Activated T-helper 1 cell treated with anti-CD3 and anti-CD28 coated beads, Interleukin-12 subunit alpha, Interleukin-12 subunit beta, Interleukin-2, Interleukin-4 antibody, amounts not matched to agents 30 ng/mL and 10 ng/mL and 1 ng/mL, durations not matched to agents 14 hours and 24 hours and 36 hours (primary cell): ENCODE measurements at places on chromosomes 12 and 14.

- DNase-seq: no peak
Measured at GRCh38 chr12:76152181-76152807, 67.8 kb upstream of the NAP1L1 start.

GRCh38 chr12:30067146-30067545 lies 283.4 kb upstream of the TMTC1 start:
- no peak for DNase-seq

GRCh38 chr14:100025111-100025510 lies 40.1 kb upstream of the EVL start:
- no peak for DNase-seq

DNA sequence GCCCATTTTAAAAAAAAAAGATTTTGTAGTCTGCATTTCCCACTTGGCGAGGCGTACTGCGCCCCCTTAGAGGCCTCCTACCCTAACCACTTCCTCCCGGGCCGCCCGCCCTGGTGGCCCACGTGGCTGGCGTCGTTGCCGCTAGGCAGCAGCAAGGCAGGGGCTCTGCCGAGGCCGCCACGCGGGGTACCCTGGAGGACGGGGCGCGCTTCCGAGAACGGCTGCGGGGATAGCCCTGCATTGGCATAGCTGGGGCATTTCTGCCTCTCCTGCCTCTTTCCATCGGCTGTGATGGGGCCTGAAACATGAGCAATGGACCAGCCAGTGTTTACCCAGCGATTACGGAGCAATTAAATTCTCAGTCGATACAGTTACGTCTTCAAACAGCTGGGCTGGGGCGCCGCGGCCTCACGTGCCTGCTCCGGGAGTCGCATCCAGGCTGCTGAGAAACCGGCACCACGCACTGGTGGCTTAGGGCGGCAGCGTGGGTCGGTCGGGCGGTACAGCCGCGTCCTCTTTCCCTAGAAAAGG lies 38.0 kb downstream of the IQSEC3 start:
- DNase-seq: no peak

DNA sequence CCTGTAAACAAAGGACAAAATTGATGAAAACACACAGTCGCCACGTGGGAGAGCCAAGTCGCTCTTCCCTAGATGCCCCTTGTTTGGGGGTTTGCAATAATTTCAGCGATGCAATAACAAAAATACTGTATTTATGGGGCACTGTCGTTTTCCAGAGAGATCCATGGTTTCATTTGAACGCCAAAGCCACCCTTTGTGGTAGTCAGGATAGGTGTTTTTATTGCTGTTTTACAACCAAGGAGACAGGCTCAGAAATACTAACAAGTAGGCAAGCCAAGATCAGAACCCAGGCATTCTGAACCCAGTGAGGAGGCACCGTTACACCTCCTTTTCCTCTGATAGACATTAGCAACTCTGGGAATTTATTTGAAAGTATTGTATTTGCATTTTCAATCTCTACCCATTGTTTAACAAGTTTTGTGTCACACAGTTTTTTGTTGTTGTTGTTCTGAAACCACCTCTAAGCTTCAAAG lies 831 bp upstream of the BTBD7 start:
- DNase-seq: no peak

DNA sequence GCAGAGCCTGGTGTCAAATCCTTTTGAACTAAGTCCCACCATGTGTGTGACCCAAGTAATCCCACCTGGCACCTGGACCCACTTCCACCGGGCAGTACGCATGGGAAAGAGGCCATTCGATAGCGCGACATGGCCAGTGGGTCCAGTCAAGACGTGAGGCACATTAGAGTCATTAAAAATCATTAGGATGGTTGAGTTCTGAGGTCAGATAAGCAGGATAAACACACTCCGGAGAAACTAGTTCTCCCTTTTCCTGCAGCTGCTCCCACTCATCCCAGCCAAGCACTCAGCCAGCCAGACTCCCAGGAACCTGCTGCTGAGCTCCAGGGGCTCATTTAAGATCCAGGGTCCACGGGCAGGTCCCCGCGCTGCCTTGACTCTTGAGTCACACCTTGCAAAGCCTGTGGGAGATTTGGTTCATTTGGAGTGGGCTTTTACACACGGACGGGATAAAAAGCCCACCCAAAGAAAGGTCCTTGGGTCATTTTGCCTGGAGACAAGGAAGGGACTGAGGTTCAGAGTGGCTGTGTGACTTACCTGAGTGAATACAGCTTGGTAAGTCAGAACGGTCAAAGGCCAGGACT lies 313.9 kb downstream of the BCL11B start:
- no peak for DNase-seq

- DNase-seq: no peak
Measured at GRCh38 chr12:32754111-32754510, 1.6 kb downstream of the YARS2 start.

DNA sequence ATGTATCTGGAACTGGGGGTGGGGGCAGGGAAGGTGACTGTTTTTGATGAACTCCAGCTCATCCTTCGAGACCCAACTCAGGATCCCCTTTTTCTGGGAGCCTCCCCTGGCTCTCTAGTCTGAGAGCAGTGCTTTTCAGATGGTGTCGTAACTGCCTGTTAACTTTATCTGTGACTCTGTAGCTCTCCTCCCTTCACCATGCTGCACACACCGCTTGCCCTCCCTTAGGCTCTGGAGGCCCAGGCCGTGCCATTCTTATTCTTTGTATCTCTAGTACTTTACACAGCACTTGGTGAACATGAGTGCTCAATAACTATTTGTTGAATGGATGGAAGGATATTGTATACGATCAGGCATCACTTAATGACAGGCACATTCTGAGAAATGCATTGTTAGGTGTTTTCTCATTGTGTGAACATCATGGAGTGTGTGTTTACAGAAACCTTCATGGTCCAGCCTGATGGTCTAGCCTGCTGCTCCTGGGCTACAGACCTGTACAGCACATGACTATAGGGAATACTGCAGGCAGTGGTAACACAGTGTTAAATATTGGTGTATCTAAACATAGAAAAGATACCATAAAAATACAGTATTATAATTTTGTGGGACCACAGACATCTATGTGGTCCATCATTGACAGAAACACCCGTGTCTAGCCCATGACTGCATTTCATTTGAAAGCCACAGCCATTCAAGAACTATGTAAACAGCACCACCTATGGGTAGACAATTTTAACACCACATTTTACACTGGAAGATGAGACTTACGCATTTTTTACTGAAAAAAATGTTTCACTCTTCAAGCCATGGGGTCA lies 91.8 kb downstream of the EML1 start:
- no peak for DNase-seq

- no peak for DNase-seq
Measured at GRCh38 chr14:62462988-62463387, 582.3 kb downstream of the KCNH5 start.

- no peak for DNase-seq
Measured at GRCh38 chr12:104877103-104877705, 80.9 kb downstream of the SLC41A2 start.

GRCh38 chr12:81417056-81417455 lies 339.2 kb downstream of the ACSS3 start:
- DNase-seq: no peak

GRCh38 chr12:63928305-63928704 lies 83.8 kb downstream of the SRGAP1 start:
- no peak for DNase-seq

GRCh38 chr14:99792210-99792535 lies 1.0 kb upstream of the EML1 start:
- no peak for DNase-seq

- no peak for DNase-seq
Measured at GRCh38 chr12:128767518-128767917, 56.2 kb downstream of the SLC15A4 start.

DNA sequence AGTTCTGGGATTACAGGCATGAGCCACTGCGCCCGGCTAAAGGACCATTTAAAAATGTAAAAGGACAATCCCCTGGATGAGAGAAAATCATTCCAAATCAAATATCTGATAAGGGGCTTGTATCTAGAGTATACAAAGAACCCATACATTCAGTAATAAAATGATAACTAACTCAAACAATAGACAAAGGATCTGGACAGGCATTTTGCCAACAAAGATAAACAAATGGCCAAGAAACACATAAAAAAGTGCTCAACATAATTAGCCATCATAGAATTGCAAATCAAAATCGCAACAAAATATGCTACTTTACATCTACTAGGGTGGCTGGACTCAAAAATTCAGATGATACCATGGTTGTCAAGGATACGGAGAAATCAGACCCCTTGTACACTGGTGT lies 8.5 kb upstream of the BICD1 start:
- DNase-seq: no peak

- DNase-seq: no peak
Measured at GRCh38 chr14:56487090-56487667, 92.4 kb upstream of the TMEM260 start.

GRCh38 chr12:1050059-1050707 lies 59.2 kb downstream of the ERC1 start:
- no peak for DNase-seq

DNA sequence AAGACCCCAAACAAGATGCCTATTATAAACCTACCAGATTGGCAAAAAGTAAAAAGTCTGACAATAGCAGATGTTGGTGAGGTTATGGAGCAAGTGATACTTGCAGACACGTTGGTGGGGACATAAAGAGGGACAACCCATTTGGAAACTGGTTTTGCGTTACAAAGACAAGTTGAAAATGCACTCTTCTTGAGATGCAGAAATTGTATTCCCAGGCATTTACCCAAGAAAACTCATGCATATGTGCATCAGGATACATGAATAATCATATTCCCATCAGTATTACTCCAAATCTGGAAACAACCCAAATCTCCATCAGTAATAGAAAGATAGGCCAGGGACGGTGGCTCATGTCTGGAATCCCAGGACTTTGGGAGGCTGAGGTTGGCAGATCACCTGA lies 12.8 kb upstream of the GOLGA5 start:
- DNase-seq: no peak

DNA sequence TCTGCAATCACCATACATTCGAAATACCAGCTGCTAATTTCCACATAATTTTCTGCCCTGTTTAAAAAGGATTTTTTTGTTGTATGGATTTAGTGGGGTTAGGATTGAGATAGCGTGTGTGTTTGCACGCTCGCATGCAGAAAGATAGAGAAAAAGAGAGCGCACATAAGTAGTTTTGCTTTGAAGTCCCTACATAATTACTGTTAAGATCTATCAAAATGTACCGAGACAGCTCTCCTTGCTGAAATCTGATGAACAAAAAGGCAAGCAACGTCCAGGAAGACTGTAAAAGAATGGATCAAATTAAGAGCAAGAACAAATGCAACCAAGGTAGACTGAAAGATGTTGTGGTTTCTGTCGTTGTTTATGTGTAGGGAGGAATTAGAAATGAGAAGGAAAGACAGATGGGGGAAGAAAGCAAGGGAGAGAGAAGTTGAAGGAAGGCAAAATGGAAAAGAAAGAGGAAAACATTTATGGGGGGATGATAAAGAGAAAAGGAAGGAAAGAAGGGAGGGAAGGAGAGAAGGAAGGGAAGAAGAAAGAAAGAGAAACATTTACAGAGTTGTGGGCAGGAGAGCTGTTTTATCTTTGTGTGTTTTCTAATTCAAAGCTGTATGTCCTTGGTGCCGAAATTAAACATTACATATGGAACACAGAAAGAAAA lies 522.3 kb downstream of the MED13L start:
- DNase-seq: no peak

GRCh38 chr12:126667339-126667738 lies 1599.6 kb upstream of the TMEM132C start:
- no peak for DNase-seq

- DNase-seq: no peak
Measured at GRCh38 chr12:104478396-104479122, 21.8 kb downstream of the CHST11 start.

- DNase-seq: no peak
Measured at GRCh38 chr12:82910246-82910893, 223.7 kb downstream of the TMTC2 start.

DNA sequence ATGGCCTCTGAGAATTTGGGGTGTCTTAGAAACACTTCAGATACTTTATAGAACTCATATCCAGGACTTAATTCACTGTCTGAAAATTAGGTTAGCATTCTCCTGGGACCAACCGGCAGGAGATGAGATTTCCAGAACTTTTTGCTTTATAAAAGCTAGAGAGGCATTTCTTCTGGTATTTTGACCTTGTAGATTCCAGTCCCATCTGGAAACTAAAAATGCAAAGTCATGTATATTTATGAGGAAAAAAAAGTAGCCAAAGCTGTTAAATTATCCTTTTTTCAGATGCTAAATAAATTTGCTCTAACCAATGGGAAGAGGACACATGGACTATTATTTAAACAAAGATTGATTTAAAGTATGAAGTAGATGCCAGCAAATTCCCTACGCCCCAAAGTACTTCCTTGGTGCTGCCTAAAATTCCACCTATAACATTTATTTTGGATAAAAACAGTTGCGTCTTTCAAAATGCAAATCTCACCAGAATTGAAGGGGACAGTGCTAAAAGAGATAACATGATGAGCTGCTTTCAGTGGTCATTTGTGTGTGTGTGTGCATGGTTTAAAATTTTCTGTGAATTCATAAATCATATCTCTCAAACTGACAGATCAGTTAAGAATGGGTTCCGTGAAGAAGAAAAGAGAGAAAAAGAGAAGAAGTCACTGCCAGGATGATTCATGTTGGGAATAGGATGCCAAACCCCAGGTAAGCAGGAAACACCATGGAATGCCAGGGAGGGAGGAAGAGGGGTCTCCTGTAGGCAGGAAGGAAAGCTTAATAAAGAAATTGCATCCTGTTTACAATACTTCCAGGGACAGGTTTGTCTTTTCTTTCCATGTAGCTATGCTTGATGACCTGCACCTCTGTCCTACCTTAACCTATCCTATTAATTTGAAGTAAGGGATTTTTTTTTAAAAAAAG lies 97.7 kb upstream of the RGS6 start:
- DNase-seq: no peak

- no peak for DNase-seq
Measured at GRCh38 chr12:104387190-104387589, 69.6 kb upstream of the CHST11 start.

DNA sequence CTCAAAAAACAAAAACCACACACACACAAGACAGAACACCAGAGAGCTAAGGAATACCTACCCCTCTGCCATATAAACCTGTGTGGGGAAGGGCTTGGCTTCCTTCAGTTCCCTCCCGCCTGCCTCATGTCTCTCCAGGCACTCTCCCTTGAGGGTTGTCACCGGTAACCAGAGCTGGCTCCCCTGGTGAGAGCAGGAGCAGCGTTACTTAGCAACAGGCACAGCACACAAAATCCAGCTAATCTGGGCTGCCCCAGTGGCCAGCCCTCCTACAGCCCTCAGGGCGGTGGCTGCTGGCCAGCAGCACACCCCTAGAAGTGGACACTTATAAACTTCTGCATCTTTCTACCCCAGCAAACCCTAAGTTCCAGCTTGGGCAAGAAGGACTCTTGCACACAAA lies 21.6 kb upstream of the NR4A1 start:
- DNase-seq: no peak
